ENCODE measurements at places on chromosomes 6 and 20.

DNA sequence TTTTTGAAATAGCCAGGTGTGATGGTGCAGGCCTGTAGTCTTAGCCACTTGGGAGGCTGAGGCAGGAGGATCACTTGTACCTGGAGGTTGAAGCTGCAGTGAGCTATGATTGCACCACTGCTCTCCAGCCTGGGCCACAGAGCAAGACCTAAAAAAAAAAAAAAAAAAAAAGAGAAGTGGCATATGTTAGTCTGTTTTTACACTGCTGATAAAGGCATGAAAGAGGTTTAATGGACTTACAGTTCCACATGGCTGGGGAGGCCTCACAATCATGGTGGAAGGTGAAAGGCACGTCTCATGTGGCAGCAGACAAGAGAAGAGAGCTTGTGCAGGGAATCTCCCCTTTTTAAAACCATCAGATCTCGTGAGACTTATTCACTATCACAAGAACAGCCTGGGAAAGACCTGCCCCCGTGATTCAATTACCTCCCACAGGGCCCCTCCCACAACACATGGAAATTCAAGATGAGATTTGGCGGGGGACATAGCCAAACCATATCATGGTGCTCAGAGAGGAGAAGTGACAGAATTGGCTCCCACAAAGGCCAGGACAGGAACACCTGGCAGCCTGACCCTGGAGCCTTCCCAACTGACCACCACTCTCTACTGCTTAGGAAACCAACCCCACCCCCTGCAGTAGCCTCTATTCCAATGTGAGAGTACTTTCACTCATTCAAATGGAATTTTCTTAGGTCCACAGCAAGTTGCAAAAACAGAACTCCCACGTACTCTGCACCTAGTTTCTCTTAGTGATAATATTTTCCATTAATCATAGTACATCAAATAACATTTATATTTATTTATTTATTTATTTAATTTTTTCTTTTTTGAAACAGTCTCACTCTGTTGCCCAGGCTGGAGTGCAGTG, 29.8 kb downstream of the ARHGAP40 start:
- no peak for DNase-seq

- DNase-seq: no peak
Measured at GRCh38 chr6:131258816-131259476, 123.7 kb downstream of the AKAP7 start.

GRCh38 chr6:118558464-118559217, 10.5 kb downstream of the PLN start:
- no peak for DNase-seq

GRCh38 chr20:15039088-15039752, 701.8 kb upstream of the FLRT3 start:
- no peak for DNase-seq

DNA sequence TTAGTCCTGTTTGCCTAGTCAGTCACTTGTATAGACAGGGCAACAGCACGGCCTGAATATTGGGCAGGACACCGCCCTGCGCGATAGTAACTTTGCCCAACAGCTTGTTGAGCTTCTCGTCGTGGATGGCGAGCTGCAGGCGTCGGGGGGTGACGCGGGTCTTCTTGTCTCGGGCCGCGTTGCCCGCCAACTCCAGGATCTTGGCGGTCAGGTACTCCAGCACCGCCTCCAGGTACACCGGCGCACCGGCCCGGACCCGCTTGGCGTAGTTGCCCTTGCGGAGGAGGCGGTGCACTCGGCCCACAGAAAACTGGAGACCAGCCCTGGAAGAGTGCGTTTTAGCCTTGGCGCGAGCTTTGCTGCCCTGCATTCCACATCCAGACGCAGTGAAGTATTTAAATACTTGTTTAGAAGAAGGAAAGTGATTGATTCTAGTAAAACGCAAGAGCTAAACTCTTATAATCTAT, 92.8 kb upstream of the BTN3A2 start:
- no peak for DNase-seq

DNA sequence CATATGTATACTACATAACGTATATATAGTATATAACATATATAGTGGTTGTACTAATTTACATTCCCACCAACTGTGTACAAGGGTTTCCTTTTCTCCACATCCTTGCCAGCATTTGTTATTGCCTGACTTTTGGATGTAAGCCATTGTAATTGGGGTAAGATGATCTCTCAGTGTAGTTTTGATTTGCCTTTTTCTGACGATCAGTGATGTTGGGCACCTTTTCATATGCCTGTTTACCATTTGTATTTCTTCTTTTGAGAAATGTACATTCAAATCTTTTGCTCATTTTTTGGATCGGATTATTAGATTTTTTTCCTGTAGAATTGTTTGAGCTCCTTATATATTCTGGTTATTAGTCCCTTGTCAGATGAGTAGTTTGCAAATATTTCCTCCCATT, 11.4 kb downstream of the SYNJ2 start:
- DNase-seq: no peak

DNA sequence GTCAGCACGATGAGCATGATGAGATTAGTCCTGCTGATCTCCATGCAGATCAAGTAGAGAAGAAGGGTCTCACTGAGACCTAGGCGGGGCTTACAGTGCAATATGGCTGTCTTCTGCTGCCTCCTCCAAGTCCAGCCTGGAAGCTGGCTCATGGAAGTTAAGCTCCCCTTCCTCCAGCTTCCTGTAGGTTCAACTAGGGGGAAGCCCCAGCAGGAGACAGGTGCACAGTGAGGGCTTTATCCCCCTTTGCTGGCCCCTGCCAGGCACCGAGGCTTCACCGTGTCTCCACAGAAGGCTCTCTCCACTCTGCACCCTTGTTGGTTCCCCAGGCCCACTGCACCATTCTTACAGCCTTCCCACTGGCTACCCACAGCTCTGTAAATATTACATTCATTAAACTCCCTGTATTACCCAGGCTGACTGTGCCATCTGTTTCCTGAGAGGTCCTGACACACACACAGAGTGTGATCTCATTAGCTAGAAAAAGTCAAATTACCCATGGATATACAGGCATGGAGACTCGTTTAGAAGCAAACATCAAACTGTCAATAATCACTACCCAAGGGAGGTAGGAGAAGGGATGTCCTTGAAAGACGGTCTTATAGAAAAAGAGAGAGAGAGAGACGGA, 90.4 kb downstream of the SLC2A10 start:
- no peak for DNase-seq

DNA sequence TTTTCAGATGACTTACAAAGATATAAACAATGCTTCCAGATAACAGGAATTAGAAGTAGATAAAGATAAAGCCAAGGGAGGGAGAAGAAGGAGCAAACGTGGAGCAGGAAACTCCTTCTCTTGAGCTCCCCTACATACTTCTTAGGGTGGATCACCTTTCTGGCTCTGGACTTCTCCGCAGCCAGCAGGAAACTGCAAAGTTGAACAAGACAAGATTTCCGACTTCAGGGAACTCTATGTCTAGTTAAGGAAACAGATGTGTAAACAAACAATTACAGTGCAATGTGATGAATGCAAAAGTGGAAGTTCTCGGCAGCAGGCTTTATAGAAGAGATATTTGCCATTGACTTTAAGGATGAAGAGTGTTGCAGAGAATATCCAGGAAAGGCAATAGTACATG, 134.0 kb upstream of the MARCKS start:
- DNase-seq: no peak

DNA sequence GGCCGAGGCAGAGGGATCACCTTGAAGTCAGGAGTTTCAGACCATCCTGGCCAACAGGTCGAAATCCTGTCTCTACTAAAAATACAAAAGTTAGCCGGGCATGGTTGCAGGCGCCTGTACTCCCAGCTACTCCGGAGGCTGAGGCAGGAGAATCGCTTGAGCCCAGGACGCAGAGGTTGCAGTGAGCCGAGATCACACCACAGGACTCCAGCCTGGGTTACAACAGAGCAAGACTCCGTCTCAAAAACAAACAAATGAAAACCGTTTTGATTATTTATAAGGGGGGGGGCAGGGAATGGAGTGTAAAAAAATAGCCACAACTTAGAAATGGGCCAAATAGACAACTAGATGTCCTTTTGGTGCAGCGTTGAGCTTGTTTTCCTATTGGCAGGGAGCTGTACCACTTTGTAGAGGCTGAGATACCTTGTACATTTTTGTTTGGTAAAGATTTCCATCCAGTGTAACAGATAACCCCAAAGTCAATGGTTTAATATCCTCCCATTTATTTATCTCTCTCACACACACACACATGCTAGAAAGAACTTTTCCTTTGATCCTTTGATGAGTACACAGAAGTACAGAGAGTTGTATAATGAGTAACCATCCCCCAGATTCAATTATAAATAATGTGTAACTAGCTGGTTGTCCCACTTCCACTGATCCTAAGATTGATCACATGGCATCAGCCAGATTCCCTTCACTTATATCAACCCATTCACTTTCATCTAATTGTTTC, 477.5 kb downstream of the PRKN start:
- no peak for DNase-seq

DNA sequence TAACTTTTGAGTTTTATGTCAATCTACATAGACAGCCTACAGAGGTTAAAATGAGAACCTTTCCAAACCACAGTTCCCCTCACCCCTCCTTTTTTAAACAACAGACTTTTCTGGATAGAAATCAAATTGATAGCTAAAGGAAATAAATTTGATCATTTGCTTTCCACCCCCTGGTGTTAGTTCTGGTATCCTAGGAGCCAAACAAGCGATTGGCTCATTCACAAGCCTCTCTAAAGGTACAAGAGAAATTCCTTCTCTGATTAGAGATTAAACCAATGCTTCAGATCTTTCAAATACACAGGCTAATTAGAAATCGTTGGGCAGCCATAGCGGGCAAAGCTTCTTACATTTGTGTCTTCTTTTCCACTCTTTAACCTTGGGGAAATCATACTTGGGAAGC, 232.3 kb downstream of the TBC1D7 start:
- no peak for DNase-seq

Measured in stimulated activated CD8-positive, alpha-beta memory T cell treated with anti-CD3 and anti-CD28 coated beads, Interleukin-4, amount 100 ng/mL, for 4 hours (primary cell).